ENCODE measurements at places on chromosomes 2 and 18.

DNA sequence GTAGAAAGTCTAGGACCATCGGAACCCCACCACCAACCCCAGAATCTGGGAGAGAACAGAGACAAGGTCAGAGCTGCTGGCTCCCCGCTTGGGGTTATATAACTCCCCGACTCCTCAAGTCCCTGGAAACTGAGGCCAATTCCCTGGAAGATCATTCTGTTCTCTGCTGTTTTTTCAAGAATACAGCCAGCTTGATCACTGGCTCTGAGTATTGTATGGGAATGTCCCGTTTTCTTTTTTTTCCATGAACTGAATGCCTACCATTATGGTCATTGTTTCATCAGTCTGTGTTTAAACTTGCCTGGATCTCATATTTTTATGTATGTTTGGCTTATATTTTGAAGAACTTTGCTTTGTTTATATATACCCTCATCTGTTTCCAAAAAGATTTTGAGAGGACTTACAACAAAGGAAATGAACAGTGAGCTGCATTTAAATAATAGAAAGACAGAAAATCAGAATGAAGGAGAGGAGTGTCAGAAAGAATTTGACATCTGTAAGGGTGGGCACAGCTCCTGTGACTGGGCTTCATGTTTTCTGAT is 90.0 kb upstream of the ALPP start:
- DNase-seq = no peak

DNA sequence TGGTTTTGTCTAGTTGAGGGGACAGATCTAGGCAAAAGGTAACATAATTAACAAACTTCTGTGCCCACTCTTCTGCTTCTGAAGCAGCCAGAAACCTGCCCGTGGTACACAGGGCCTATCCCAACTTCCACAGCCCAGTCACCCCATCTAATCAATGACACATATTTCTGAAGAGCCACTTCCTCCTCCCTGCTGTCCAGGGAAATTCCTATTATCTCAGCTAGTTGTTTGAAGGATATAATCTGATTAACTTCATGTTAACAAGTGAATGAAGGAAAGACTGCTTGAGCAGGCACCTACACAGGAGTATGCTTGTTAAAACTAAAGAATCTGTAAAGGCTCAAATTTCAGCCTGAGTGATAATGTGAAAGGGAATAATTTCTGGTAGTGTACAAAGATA is 61.4 kb downstream of the CCDC148 start:
- no peak for DNase-seq

GRCh38 chr18:79497638-79498081 is 101.9 kb downstream of the NFATC1 start:
- DNase-seq = no peak

DNA sequence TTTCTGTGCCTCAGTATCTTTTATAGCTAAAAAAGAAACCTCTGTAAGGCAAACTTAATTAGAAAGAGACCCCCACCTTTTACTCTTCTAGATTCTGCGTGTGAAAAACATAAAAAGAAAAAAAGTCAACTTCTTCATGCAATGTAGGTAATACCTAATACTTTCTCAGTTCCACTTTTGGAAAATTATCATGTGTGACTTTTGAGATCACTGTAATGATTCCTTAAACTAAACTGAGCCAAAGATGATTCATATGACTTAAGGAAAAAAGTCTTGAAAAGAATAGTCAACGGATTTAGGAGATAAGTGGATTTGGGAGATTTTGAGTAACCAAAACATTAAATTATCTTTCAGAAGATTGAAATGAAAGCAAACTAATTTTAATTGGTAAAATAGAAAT is 48.9 kb downstream of the PLEKHA3 start:
- no peak for DNase-seq

DNA sequence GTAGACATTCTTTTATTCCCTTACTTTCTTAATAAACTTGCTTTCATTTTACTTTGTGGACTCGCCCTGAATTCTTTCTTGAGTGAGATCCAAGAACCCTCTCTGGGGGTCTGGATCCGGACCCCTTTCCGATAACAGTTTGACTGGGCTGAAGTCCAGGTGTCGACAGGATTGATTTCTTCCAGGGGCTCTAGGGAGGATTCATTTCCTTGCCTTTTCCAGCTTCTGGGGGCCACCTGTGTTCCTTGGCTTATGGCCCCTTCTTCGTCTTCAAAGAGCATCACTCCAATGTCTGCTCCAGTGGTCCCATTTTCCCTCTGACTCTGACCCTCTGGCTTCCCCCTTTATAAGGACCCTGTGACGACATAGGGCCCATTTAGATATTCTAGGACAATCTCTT is 67.5 kb downstream of the COPS8 start:
- DNase-seq = no peak

GRCh38 chr2:224711381-224711780 is 4.8 kb downstream of the CCDC195 start:
- no peak for DNase-seq

GRCh38 chr2:6648596-6649247 is 217.0 kb downstream of the CMPK2 start:
- DNase-seq = no peak

- no peak for DNase-seq
Measured at GRCh38 chr2:85724731-85725181, 29.0 kb upstream of the ATOH8 start.

- DNase-seq = no peak
Measured at GRCh38 chr2:44894058-44894457, 47.4 kb upstream of the SIX3 start.

- DNase-seq = no peak
Measured at GRCh38 chr18:13223311-13224143, 5.0 kb downstream of the LDLRAD4 start.

GRCh38 chr2:189880832-189881492 is 96.7 kb downstream of the PMS1 start:
- DNase-seq = no peak

- DNase-seq = no peak
Measured at GRCh38 chr2:102313950-102314349, 2.6 kb downstream of the IL1RL1 start.

- DNase-seq = no peak
Measured at GRCh38 chr2:16395601-16396000, 270.0 kb downstream of the CYRIA start.

GRCh38 chr18:37535968-37536367 is 29.6 kb downstream of the CELF4 start:
- DNase-seq = no peak

DNA sequence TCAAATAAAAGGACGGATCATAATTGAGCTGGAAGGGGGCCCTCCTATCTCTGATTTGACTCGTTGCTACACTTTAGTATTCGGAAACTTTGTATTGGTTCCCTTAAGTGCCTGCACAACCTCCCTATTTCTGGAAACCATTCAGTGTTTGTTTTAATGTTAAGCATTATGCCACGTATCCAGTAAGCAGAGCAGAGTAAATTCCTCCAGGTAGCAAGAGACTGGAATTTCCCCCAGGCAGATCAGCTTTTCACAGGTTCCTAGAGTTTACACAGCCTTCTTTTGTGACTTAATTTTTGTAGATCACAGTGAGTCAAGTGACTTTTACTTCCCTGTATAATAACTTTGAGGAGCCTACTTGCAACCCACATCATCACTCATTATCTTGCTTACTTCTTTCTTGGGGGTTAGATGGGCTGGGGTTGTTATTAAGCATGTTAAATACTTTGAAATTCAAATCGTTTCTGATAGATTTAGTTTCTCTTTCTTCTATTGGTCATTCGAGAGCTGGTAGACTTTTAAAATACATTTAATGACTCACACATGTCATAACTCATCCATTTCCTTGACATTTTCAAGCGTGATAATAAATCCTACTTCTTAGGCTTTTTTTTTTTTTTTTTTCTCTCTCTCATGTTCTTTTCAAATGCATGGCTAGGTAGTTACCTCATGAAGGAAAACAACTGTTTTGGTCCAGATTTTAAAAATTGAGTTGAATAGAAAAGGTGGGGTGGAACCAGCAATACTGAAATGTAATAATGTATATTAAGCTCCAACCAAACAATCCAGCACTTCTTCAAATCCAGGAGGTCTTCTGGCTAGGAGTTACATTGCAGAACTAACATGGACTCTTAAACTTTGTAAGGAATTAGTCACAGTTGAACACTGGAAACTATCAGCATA is 219.3 kb downstream of the NEDD4L start:
- DNase-seq = no peak

DNA sequence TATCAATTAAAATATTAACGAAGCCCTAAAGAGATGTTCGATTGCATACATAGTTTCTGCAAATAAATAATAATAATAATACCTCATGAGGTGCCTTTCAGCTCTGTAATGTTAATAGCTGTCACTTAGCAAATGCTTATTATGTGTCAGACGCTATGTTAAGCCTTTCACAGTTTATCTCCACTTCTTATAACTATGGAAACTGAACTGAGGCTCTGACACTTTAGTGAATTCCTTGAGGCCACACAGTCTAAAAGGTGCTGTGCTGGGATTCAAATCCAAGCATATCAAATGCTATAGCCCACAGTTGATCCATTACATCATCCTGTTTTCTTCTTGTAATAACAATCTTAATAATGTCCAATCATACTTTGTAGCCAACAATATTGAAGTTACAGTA is 1571.5 kb upstream of the NXPH2 start:
- DNase-seq = no peak

- no peak for DNase-seq
Measured at GRCh38 chr2:176018708-176019107, 16.6 kb upstream of the LNPK start.

DNA sequence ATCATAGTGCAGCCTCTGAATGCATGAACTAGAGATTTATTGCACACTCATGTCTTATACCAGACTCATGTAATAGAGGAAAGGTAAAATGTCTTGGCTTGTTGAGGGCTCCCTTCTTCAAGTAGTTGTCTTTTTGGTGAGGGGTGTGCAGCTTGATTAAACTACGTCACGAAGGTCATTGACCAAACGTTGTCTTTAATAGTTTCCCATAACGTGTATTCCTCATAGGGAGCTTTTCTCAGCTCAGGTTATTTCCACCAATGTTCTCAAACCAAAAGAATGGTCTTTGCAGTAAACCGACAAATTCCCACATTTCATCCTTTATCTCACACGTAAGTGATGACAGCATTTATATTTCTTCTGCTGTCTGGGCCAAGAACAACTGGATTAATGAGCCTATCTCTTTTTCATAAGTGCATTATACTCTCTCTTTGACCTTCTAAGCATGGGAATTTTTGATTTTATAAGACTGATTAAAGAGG is 547.7 kb upstream of the ZEB2 start:
- no peak for DNase-seq

DNA sequence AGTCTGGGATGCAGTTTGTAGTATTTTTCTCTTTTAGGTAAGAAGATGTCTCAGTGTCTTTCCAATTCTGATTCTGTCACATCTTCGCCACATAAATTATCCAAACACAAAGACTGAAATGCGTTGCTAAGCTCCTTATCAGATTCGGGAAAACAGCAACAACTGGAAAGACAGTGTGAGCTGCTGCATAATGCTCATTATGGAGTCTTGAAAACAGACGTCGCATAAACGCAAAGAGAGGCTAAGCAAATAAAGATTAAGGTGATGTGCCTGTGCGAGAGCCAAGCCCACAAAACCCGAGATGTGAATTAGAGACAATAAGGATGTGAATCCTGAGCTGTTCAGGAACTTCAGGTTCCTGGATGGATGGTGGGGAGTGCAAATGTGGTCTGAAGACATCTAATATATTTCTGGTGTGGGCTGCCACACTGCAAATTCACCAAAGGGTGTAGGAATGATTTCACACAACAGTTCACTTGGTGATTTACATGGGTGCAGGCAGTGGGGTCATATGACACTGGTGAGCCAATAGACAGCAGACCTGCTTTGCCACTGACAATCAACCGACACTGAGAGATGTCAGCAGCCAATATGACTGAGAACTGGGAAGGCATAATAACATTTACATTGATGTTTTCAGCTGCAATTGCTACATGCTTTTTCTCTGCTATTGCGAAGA is 195.8 kb downstream of the MTX2 start:
- DNase-seq = no peak

DNA sequence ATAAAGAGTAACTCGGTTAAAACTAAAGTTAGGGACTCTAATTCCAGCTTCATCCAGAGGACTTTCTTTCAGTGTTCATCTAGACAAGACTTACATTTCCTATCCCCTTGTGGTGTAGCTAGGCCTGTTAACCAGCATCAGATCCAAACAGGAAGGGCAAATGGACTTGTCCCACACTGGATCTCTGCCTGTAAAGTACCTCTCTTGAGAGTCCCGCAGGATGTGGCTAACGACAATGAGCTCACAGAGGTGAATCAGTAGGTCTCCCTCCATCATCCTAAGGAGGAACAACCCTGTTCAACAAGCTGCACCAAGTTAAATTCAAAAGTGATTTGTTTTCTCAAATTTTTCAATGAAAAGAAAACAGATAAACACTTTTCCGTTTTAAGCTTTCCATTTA is 412.3 kb upstream of the RGPD4 start:
- no peak for DNase-seq

DNA sequence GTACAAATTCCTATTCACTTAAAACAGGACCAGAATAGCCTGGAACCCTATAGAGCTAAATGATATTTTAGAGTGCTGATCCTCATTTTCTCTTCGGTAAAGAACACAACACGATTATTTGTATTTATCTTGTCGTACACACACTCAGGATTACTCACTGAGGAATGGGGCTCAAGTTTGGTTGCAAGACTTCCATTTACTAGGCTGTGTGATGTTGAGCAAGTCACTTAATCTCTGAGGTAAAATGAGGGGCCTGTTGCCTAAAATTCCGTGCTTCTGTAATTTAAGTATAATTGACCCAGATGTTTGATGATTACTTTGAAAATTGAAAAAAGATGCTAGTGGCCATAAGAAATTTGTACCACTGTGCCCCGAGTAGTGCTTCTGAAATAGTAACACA is 42.6 kb upstream of the MAP4K3 start:
- DNase-seq = no peak

DNA sequence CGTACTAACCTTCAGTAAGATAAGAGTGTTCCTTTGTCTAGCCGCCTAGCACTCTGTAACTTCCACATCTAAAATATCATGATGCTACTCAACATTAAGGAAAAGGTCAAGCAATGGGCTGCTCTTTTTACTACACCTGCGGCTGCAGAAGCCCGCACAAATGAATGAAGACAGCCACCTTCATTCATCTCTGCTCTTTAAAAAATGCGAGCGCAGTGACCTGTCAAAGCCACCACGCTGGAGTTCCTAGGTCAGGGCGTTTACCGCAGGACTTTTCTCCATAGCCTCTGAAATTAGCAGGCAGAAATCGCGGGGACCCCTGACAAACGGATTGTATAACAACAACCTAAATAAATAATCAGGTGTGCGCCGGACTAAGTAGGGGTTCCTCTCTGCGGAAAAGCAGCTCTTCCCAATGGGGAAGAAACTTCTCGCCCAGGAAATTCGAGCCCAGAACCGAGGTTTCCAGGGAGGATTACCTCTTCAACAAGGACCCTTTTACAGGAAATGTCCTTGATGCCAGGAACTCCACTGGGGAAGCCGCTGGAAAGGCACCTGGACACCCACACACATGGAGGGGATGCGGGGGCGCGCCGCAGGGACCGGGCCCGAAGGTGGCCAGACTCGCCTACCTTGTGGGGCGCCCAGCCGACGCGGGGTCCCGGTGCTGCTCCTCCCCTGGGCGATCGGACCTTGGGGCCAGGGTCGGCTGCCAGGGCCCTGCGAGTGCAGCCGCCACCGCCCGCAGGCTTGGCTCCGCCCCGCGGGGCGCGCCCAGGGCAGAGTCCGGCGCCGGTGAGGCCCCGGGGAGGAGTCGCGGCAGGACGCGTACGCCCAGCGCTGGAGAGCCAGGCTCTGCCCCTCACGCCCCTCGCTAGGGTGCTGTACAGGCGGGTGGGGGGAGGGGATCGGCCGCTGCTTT is at the start of gene CCDC68:
Gene CCDC68, minus strand, starts transcription at position 758 of the 922 bp plus-strand sequence. CDS start 16,670 bp downstream, outside the sequence.
- DNase-seq = no peak
